ENCODE measurements at places on chromosomes 5 and 9.

GRCh38 chr5:76855961-76856360 lies 6.1 kb downstream of the S100Z start:
- DNase-seq: no peak

DNA sequence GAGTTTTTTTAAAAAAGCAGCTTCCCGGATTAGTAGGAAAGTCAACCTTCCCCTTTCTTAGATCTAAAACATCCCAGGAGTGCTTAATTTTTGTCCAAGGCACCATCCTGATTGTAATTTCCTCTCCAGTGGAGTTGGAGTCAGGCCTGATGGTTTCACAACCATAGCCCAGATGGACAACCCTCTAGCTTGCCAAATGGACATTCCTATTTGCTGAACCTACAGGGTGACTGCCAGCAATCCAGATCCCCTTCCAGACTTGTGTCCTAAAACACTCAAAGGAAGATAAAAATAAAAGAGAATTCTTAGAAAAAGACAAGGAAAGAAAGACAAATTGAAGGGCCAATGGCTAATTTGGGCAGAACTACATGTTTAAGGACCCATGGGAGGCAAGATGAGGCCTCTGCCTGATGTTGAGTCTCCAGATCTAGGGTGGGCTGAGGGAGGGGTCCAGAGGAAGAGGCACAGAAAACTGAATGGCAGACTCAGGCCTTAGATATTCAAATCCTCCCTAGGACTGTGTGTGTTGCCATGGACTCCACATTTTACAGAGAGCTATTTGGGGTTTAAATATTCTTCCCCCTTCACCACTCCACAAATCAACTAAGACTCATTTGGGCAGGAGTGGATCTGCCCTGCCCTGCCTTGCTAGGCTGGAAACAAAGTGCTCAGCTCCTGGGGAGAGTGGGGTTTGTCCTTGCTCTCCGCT lies 38.5 kb upstream of the SLC44A1 start:
- DNase-seq: peak; percentile 79

GRCh38 chr9:16335788-16336580 lies 534.5 kb downstream of the BNC2 start:
- DNase-seq: peak; percentile 98

DNA sequence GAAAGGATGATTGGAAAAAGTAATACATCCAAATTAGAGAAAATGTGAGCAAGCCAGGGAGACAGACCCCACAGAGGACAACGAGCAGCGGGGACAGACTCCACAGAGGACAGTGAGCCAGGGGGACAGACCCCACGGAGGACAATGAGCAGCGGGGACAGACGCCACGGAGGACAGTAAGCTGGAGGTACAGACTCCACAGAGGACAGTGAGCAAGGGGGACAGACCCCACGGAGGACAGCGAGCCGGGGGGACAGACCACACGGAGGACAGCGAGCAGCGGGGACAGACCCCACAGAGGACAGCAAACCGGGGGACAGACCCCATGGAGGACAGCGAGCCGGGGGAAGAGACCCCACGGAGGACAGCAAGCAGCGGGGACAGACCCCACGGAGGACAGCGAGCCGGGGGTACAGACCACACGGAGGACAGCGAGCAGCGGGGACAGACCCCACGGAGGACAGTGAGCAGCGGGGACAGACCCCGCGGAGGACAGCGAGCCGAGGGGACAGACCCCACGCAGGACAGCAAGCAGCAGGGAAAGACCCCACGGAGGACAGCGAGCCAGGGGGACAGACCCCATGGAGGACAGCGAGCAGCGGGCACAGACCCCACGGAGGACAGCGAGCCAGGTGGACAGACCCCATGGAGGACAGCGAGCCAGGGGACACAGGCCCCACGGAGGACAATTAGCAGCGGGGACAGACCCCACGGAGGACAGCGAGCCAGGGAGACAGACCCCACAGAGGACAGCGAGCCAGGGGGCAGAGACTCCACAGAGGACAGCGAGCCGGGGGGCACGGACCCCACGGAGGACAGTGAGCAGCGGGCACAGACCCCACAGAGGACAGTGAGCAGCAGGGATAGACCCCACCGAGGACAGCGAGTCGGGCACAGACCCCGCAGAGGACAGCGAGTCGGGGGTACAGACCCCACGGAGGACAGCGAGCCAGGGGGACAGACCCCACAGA lies 1.9 kb upstream of the ZDHHC11 start:
- no peak for DNase-seq

DNA sequence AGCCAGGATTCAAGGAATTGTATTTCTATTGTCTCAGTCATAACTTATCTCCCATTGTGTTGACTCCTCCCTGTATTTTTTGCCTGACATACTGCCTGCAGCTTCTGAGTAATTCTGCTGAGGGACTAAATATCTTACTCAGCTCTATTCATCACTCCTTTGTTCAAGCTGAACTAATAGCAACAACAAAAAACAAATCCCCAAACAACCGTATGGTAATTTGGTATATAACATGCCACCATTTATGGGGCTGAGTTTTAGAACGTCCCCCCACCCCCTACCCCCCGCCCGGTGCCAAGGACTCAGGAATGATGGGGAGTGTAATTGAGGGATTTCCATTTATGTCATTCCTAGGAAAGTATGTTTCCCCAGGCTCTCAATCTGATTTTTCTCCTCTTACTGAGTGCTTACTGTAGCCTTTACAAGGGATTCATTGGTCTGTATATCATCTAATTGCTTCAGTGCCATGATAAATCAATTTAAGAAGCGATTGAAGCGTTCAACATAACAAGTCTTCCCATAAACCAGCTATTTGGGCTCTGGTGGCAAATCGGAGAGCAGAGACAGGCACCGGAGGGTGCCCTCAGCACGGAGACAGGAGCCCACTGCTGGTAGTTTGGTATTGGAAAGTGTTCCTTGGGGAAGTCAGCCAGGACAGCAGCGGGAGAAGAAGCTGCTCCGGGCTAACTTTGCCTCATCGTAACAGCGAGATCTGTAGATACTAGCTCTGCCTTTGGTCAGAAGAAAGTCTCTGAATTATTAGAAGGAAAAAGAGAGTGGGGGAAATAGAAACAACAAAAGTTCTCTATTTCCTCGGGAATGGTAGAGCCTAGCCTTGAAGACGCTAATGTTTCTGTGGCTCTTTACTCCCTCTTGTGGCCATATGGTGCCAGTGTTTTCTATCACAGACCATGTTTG lies 40.7 kb upstream of the HSD17B4 start:
- peak; percentile 75 for DNase-seq

- no peak for DNase-seq
Observed at GRCh38 chr9:3528451-3528850, 2.6 kb upstream of the RFX3 start.

DNA sequence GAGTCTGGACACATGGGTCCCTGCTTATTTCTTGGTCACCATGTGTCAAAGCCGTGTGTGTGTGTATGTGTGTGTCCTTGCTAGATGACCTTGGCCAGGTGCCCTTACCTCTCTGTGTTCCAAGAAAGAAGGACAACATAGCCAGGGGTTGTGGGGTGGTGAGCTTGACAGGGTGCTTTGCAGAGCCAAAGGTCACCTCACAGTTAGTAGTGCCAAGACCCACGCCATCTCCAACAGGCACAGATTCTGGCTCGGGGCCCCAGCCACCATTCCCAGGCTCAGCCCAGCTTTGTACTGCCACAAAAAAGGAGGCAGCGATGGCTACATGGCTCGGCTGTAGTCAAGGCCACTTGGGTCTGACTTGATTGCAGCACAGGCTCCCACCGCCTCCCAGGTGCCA lies 39.5 kb downstream of the CXXC5 start:
- DNase-seq: no peak

GRCh38 chr5:112479418-112479817 lies 60.3 kb upstream of the EPB41L4A start:
- peak; percentile 5 for DNase-seq

DNA sequence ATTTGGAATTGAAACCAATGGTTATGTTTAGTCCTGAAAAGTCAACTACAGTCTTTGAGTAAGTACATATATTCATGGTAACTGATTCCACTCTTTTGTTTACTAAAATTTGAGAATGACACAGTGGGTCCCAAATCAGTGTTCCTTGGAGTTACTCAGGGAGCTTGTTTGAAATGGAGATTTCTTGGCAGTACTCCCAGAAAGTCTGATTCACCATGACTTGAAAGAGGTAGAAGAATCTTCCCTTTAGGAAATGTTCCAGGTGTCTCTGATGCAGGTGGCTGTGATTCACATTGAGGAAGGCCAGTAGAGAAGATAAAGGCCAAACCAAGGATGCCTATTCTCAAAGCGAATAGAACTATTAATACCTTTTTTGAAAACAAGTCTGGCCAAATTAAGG lies 1078.3 kb downstream of the CDH12 start:
- DNase-seq: peak; percentile 26

- DNase-seq: no peak
Observed at GRCh38 chr5:144142824-144143162, 27.7 kb downstream of the YIPF5 start.

- no peak for DNase-seq
Observed at GRCh38 chr9:132192728-132193127, 30.9 kb downstream of the NTNG2 start.

DNA sequence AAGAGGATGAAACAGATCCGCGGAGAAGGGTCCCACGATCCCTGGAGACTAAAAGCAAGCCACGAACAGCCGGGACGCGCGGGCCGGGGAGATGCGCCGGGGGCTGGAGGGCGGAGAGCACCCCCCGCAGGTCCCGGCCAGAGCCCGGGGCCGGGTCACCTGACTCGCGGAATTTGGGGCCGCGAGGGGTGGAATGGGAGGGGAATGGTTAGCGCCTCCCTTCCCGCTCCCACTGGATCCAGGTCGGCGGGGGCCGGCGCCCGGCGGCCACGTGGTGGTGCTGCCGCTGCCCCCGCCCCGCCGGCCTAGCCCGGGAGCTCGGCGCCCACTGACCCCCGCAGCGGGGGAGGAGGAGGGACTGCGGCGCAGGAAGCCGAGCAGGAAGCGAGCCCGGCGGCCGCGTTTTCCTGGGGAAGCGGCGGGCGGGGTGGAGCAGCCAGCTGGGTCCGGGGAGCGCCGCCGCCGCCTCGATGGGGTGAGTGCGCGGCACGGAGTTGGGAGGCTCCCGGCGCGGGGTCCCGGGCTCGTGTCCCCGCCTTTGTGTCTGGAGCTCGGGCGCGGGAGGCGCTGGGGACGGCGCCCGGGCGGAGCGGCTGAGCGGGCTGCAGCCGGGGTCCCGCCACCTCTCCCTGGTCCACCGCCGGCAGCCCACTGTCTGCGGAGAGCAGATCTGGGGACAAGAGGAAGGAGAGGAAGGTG lies at the start of gene RAI14:
Gene RAI14, plus strand, starts transcription at position 328 of the 699 bp plus-strand sequence. CDS start 30,592 bp downstream, outside the sequence.
- peak; percentile 85 for DNase-seq

GRCh38 chr9:93300175-93300572 lies 116.2 kb downstream of the WNK2 start:
- DNase-seq: no peak

DNA sequence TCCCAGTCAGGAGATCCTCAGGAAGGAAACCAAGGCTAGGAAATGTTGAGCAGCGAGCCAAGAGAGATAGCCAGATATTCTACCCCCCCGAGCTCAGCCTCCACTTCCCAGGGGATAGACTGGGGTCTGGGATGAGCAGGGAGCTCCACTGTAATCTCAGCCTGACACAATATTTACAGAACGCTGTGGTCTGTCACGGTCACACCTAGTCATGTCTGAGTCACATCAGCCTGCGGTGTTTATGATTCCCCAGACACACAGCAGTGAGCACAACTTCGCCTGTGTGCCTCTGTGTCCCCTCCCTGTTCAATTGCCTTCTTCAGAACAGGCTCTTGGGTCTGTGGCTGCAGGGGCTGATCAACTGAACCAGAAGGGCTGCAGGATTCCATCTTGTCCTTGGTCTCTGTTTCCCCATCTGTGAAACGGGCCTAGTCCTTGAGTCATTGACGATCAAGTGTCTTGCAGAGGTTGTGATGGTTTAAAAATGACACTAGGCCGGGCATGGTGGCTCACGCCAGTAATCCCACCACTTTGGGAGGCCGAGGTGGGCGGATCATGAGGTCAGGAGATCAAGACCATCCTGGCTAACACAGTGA lies 8.6 kb upstream of the PRRX2 start:
- DNase-seq: peak; percentile 88

DNA sequence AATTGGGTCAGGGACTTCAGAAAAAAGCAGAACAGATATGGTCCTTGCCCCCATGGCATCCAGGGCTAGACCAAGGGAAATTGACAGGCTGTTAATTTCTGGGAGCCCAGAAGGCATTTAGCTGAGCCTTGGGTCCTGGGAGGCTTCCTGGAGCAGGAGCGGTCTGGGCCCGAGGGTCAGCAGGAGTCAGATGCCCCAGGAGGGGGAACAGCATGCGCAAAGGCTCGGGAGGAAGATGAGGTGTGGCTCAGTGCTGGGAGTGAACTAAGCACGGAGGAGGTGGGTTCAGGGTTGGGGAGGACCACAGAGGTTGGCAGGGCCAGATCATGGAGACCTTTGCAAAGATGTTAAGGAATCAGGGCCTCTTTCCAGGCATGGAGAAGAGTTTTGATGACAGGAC lies 48.2 kb upstream of the NEURL1B start:
- DNase-seq: no peak

DNA sequence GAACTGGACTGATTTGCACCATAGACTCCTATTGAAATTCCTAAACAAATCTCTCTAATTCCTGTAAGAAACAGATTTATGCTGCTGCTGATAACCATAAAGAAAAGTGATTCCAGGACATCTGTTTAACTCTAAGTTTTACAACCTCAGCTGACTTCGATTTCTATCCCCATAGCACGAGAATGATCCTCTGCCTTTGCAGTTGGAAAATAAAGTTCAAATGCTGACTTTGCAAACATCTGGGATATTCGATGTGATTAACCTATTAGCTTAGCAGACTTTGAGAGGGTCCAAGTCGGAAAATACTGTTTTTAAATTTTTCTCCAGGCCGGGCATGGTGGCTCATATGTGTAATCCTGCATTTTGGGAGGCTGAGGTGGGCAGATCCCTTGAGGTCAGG lies 247.3 kb downstream of the PSAT1 start:
- no peak for DNase-seq

DNA sequence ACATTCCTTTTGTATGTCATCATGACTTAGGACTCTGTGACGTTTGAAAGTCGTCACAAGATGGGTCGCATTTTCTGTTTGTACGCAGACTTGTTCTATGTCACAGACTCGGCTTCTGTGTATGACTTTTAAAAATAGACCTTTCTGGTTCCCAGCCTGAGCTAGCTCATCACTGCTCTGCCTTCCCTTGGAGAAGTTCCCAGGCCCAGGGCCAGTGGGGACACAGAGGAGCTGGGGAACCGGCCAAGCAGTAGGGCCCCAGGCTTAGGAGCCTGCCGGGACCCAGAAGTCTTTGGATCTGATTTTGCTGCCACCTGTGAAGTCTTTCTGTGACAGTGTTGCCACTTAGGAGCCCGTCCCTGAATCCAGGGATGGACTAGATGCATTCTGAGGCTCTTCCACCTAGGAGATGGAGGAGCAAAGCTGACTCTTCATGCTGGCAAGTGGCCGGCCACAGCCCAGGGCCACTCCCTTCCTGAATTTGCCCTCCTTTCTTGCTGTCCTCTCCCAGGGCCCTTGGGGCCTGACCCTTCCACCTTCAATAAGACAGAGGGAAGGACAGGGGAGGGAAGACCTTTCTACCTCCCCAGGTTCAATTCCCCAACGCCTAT lies 18.1 kb upstream of the UBE2QL1 start:
- no peak for DNase-seq

DNA sequence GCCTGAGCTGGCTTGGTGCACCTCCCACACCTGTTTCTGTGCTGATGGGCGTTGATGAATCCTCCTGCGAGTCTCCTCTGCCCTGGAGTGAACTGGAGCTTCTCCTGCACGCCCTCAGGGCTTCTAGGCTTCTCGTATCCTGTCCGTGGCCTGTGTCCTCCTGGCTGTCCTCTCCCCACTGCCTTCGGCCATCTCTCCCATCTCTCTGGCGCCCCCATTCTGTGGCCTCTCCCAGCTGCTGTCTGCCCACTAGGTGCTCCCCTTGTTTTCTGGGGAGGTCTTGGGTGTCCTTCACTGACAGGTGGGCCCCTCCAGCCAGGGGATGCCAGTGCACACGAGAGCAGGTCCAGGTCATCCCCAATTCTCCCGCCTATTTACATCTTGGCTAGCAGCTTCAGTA lies 28.8 kb downstream of the AHRR start:
- DNase-seq: no peak
